Activated T-cell treated with anti-CD3 and anti-CD28 coated beads, Interleukin-2, amount 50 U/mL, for 1 hour (primary cell): ENCODE measurements at places on chromosomes 4 and X.

DNA sequence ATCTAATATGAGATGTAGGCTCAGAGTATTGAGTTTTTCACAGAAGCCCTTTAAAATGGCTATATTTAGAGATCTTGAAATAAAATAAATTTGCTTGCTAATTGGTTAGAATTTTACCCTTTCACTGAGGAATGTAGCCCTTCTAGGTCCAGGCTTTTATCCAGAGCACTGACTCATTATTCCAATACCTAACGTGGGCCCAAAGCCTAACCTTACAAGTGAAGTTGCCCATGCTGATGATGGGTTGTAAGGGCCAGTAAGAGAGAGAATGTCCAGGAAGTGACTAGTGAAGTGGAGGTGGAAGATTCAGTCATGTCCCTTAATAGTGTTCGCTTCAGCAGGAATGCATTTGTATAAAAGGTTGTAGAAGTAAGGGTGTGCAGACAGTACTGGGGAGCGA is 155.9 kb downstream of the STIM2 start:
- DNase-seq: no peak

DNA sequence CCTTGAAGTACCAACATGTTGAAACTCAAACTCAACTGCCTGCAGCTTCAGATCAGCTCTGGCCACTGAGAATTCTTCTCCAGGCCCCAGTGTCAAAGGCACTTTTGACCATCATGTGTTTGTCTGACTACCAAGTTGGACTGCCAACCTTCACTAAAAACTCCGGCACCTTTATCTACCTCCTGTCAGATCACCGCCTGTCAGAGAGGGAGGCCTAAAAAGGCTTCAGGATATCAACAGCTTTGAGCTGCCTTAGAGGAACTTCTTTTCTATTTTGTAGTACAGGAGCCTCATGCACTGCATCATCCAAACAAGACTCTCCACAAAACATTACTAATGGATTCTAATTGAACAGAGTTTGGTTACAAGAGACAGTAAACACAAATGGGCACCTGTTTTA is 2.8 kb downstream of the ACSL1 start:
- DNase-seq: no peak

DNA sequence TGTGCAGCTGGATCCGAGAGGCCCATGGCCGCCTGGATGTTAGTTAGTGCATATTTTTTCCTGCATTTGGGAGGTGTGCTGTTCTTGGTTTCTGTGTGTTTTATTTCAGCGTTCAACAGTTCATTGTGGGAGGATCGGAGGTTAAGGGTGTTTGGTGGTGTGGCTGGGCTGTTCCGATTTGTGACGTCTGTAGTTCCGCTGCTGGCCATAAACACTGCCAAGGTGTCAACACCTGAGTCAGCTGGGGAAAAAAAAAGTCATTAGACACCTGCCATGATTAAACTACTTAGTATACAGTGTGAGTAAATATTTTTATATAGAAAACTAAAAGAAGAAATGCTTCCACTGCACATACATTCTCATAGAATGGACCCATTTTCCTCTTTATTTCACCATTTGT is 200.2 kb downstream of the APBB2 start:
- no peak for DNase-seq

- no peak for DNase-seq
These were observed 38.9 kb upstream of the PLAC8 start for GRCh38 chr4:83153417-83153816.

DNA sequence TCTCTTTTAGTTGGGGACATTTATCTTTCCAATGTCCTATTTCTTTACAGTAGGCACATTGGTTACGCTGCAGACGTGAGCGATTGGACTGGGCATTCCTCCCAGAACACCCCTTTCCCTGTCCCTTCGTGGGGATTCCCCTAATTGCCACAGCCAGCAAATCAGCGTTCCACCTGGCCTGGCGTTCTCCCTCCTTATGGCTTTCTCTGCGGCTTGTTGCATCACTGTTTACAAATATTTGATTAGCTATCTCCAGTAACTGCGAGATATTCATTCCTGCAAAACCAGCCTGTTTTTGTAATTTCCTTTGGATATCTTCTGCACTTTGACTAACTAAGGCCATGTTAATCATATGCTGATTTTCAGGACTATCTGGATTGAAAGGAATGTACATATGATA is 202.5 kb upstream of the KLF8 start:
- DNase-seq: no peak
